HTR-8/SVneo (cell line): ENCODE measurements at places on chromosomes 7 and 10.

- no peak for DNase-seq
Measured at GRCh38 chr10:124728830-124729661, 15.1 kb downstream of the FAM53B start.

DNA sequence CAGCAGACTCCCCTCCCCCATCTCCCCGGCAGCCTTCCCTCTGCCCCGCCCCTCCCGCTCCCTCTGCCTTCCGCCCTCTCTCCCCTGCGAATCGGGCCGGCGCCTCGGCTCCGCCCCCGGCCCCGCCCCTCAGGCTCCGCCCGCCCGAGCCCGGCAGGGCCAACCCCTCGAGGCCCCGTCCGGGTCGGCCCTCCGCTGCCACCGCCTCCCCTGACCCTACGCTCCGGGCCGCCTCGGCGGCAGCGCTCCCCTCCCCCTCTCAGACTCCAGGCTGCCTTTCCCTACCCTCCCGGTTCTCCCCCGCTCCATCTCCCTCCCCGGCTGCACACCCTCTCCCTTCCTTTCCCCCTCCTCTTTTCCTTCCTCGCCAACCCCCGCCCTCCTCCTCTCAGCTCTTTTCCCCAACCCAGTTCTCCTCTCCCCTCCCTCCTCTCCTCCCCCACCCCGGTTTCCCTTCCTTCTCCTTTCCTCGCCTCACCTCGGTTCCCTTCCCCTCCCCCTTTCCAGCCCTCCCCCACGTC, 1.6 kb downstream of the ZNF467 start:
- peak; percentile 85 for DNase-seq

GRCh38 chr7:143396625-143397556, 11.8 kb downstream of the EPHA1 start:
- no peak for DNase-seq

DNA sequence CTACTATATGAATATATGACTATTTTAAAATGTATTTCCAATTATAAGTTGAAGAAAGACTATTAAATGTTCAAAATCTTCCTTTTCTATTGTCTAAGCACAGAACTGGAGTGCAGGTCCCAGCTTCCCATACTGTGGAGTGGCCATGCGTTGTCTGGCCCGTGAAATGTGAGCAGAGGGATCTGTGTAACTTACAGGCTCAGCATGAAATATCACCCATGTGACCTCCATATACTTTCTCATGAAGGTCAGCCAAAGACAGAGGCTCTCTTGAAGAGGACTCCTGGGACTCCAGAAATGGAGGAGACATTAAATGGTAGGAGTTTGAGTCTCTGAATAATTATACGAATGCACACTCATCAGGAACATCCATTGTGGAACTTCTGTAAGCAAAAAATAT, 92.4 kb upstream of the CAV2 start:
- no peak for DNase-seq

DNA sequence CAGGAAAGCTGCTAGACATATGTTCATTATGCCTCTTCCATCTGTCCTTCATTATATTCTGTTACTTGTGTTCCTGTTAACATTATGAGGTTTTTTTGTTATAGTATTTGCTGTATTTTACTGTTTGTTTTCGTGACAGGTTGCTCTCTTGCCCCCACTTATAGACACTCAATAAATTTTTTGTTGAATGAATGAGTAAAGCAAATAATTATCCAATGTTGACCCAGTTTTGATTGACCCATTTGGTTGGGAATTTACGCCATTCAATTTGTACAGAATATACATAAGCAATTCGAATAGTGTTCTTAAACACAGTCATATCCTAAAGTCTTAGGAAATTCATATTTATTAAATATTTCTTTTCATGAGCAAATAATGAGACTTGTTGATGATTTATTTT, 11.8 kb downstream of the CCSER2 start:
- no peak for DNase-seq

DNA sequence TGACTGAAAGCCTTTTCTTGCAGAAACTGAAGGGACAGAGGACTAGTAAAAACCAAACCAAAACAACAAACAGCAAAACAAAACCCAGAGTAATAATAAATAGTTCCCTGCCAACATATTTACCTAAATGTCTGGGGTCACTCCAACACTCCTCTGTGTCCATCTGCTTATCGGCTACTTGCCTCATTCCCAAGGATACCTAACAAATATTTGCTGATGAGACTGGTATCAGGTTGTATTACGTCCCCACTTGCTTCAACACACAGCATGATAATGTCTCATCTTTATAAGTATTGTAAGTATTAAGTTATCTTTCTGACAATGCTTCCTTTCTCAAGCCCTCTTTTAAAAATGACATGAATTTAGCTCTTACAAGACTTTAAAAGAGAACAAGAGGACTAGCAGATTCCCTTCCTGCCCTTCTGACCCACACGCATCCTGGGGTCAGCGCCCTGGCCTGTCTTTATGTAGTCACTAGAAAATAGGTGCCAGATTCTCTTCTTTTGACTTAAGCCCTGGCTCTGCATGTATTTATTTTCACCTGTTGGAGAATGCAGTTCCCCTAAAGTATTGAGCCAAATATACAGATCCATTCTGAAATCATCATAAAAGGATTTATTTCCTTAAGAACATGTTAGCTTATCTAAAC, 110.2 kb downstream of the SEM1 start:
- no peak for DNase-seq

DNA sequence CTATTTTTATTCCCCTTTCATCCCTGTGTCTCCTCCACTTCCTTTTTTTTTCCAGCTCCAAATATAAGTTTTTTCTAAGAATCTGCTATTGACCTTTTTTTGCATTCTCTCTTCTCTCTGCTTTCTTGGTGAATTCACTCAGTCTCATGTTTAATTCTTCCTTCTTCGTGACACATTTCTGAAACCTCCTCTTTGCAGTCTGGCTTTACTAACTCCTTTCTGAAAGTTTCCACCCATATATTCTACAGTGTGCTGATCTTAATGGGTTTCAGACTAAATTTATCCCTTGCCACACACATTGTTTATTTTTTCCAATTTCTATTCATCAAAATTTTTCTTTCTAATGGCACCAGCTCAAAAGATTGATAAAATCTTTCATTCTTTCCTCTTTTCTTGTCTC, 47.8 kb upstream of the CALD1 start:
- no peak for DNase-seq

DNA sequence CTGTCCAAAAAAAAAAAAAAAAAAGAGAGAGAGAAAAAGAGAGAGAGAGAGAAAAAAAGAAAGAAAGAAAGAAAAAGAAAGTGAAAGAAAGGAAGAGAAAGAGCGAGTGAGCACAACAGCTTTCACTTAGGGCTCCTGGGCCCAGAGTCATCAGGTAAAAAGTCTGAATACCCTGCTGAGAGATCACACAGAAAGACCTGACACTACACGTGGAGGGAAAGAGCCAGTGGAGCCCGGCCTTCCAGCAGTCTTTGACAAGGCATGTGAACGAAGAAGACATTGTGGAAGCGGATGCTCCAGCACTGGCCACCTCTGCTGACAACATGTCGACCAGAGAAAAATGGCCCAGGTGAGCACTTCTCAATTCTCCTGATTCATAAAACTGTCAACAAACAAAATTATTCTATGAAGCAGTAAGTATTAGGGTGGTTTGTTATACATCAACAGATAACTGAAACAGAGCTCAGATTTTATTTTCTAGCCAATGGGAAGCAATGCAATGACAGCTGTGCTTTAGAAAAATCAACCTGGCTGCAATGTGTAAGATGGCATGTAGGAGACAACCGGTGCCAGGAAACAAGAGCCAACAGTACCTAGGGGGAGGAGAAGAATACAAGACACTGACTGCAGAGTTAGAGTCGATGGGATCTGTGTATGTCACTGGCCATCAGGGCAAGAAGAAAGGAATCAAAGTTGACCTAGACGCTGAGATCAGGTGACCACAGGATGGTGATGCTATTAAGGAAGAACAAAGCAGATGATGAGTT, 4.4 kb downstream of the RNF216 start:
- DNase-seq = no peak

DNA sequence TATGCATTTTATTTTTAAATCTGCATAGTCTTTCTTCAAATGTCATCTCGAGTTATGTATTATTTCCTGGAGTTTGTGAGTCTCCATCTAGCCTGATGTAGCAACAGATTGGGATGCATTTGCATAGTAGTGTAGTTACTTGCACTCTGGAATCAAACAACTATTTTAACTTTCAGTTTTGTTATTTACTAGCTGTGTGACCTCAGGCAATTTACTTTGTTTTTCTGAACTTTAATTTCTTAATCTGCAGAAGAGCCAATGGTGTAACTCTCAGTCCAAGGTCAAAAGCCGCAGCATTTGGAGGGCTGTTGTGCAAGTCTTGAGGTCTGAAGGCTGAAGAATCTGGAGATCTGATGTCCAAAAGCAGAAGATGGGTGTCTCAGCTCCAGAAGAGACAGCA, 175.8 kb upstream of the SORCS1 start:
- DNase-seq = no peak

- no peak for DNase-seq
Measured at GRCh38 chr7:8284606-8285005, 22.6 kb upstream of the ICA1 start.
